ENCODE measurements at places on chromosomes 6 and 20.

DNA sequence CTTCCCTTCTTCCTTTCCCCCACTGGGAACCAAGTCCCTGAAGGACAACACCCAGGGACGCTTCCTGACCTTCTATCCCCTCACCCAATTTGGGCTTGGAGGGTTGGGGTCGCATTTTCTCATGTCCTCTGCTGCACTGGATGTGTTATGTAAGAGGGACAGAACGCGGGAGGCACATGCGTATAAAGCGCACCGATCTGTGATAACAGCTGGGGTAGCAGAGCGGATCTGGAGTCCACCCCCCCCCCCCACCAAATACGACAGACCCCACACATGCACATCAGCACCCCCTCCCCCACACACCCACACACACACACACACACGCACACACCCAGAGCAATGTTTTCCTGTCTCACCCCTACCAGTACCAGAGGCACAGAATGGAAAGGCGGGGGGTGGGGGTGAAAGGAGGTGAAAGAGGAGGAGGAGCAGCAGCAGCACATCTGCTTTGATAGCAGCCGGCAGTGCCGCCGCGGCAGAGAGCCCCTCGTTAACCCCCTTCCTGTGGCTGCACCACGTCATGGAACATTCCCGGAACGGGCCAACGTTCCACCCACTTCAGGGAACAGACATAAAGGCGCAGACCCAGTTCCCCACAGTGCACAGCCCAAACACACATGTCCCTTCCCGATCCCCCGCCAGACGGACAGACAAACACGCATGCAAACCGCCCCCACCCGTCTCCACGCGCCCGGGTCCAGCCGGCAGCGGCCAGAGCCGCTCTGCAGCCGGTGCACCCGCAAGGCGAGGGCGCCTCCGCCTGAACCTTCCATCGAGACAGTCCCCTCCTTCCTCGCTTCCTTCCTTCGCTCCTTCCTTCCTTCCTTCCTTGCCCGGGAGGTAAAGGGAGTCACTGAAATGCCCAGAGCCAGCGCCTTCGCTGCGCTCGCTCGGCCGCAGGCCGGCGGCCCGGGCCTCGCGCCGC is 590 bp downstream of the HIVEP2 start:
- no peak for DNase-seq

DNA sequence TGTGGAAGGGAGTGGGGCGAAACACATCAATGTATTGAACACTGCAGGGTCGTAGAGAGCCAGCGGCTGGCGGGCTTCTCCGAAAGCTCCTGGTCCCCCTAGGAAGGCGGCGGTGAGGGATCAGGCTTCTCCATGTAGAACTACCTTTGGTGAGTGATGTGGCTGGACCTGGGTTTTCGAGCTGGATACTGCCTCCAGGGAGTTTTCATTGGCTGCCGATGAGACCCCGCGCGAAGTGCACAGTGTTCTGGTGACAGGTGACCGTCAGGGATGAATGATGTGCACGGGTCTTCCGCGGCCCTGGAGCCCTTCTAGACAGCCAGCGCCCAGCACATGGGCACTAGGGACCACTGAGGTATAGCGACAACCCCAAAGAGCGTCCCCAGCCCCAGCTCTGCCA is 16.4 kb downstream of the ABT1 start:
- DNase-seq: no peak

DNA sequence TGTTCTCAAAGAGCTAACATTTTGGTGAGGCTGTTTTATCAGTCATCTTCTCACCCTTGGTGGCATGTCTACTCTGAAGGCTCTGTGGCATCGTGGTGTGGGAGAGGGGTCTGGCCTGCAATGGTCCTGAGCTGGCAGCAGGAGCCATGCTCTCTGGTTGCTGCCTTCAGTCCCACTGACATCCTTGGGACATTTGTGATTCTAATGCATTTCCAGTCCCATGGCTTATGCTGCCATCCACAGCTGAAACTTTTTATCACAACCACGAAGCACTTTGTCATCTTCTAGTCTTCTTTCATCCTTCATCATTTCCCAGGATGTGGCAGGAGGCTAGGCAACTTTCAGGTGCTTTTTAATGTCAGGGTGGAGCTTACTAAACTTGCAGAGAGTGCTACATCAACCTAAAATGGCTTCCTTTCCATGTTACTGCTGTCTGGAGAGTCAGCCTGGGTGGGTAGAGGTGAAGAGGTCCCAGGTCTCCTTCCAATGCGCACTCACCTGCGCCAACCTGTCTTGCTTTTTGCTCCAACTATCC is 77.1 kb downstream of the GPR63 start:
- no peak for DNase-seq

DNA sequence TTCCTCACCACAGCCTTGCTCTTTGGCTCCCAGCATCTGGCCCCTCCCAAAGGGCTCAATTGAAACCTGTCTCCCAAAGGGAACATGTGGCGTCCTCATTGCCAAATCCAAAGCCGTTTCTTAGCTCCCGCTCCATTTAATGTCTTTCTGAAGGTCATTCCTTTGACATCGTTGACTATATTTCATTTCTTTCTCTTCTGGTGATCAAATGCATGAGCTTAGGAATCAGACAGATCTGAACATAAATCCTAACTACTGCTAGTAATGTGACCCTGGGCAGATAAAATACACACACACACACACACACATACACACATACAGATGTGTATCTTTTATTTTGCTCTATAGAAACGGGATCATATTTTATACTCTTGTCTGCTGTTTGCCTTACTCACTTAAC is 964.7 kb upstream of the FLRT3 start:
- DNase-seq: no peak

- no peak for DNase-seq
These were observed 525.3 kb downstream of the CD83 start for GRCh38 chr6:14642842-14643241.

- DNase-seq: no peak
These were observed 197.6 kb upstream of the SASH1 start for GRCh38 chr6:148144917-148145521.

- no peak for DNase-seq
These were observed 252.7 kb downstream of the UST start for GRCh38 chr6:148999501-148999900.

DNA sequence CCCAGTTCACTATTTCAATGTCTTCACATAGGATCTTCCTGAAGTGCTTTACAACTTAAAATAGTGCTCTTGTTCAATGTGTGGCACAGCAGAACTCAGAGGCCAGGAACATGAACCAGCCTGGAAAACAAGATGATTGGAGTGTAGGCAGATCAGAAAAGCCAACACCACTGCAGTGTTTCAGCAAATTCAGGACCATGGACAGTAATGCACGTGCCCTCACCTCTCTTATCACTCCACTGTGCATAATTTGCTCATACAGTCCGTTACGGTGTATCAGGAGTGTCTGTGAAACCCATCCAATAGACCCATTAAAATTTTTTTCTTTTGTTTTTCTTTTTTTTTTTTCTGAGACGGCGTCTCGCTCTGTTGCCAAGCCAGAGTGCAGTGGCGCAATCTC is 27.6 kb upstream of the HACE1 start:
- no peak for DNase-seq

DNA sequence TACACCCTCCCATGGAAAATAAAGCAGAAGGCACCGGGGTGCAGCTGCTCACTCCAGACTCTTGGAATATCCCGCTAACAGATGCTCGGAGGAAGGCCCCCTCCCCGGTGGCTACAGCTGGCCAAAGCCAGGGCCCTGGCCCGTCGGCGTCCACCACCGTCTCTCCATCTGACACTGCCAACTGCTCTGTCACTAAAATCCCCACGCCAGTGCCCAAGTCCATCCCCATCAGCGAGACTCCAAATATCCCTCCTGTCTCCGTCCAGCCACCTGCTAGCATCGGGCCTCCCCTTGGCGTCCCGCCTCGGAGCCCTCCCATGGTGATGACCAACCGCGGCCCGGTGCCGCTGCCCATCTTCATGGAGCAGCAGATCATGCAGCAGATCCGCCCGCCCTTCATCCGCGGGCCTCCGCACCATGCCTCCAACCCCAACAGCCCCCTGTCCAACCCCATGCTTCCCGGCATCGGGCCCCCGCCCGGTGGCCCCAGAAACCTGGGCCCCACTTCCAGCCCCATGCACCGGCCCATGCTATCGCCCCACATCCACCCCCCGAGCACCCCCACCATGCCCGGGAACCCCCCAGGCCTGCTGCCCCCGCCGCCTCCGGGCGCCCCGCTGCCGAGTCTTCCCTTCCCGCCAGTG is 143.9 kb downstream of the SOBP start:
- no peak for DNase-seq

DNA sequence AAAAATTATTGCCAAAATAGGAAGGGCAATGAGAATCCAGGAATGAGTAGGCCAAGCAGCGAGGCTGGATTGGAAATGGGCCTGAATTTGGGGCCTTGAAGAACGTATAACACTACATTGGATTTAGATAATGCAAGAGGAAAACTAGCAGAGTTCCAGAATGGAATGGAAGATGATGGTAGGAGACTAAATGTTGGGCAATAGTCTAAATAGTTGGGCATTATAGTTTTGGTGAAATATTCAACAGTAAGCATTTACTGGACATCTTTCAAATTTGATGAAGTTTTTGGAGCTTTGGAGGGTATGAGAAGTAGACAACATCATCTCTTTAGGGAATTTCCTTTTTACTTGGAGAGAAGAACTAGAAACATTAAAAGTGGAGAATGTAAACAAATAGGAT is 3.4 kb upstream of the JARID2 start:
- no peak for DNase-seq

- DNase-seq: no peak
These were observed 5.5 kb upstream of the CDSN start for GRCh38 chr6:31125586-31126363.

DNA sequence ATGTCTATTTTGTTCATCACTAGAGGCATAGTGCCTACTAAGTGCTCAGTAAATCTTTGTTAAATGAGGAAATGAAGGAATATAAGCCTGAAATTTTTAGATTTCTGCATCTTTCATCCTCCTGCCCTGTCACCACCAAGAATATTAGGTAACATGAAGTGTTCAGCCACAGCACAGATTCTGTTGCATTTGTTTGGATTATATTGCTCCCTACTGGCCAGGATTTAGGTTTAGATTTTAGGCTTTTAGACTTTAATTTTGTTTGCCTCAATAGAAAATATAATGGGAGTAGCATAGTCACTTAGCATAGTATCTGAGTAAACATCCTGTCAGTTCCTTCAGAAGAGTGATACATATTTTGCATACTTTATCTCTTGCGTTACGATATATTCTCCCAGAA is 14.2 kb downstream of the FARS2 start:
- DNase-seq: no peak

DNA sequence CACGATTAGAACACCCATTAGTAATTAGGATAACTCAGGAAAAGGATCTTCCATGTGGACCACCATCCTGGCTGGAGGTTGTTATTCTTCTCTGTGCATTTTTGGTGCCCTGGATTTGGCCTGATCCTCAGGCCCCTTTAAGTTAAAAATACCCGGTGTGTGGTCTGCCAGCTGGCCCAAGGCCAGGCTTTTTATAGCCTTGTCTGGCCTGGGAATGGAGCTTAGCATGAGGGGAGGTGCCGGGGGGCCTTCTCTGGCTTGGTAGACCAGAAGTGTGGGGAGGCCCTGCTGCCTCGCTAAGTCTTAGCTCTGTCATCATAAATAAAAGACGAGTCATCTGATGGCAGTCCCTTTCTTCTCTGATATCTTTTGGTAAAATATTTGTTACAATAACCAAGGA is 71.4 kb downstream of the ARID1B start:
- no peak for DNase-seq

GRCh38 chr6:39268171-39268570 is 38.9 kb upstream of the KCNK5 start:
- DNase-seq: no peak

DNA sequence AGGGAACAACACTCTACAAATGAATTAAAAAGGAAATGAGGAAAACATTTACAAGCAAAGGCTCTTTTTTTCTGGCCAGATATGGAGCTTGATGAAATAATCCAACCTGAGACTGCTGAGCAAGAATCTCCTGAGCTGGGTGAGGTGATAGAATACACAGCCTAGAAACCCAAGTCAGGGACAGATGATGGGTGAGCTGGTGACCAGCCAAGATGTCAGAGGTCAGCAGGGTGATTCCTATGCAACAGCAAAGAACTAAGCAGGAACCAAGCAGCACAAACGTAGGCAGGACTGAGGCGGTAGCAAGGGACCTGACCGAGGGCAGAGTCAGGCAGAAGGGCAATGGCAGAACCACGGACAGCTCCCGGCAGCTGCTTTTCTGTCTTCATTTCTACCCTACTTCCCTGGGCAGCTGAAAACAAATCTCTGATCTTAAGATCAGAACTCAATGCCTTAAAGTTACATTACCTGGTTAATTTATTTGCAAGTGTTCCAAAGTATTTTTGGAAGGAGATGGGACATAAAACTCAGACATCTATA is 75.1 kb downstream of the CDC40 start:
- DNase-seq: no peak

- no peak for DNase-seq
These were observed 848.5 kb upstream of the MAN1A1 start for GRCh38 chr6:120198033-120198432.

DNA sequence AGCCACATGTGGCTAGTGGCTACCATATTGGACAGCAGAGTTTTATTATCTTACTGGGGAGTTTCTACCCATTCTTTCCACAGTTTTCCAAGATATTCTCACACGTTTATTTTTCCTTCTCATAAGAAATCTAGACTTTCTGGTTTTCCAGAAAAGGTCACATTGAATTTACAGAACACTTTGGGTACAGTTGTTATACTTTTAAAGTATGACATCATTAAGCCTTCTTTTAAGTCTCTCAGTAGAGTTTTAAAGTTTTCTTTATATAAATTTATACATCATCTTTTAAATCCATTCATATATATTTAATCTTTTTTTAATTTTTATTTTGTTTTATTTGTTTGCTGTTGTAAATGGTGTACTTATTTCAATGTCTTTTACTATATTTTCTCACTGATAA is 200.3 kb upstream of the QKI start:
- DNase-seq: no peak

DNA sequence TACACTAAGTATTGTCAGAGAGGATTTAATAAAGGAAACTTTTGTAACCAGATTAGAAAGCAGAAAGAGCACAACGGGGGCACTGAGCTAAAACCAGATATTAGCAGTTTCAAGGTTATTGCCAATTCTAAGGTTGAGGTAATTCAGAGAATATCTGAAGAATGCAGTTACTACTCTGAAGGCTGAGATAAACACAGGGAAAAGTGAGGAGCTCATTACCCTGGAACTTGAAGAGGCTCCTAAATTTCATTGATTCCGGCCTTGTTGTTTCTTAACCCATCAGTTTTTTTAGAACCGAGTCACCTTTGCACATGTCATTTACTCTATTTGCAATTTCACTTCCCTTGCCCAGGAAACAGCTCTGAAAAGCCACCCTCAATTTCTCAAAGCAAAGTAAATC is 72.4 kb upstream of the BTBD3 start:
- DNase-seq: no peak

DNA sequence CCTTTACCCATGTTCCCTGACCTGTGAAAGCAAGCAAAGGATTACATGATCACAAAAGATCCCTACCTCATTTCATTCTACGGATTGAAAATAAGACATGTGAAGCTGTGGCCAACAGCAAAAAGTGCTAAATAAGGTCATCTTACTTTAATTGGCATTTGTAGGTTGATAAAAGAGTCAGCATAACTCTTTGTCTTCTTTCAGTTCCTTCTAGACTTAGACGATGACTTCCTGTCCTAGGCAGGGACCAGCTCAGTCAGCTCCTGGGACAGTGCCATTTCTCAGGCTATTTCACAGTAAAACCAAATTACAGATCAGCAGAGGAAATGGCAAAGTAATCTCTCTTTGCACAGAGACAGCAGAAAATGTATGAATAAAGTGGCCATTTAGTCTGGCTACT is 480.7 kb downstream of the RFPL4B start:
- no peak for DNase-seq

GRCh38 chr20:3603108-3603507 is 60.1 kb downstream of the GFRA4 start:
- DNase-seq: no peak

- no peak for DNase-seq
These were observed 13.8 kb upstream of the SIRT5 start for GRCh38 chr6:13560651-13561044.
